Activated T-cell treated with anti-CD3 and anti-CD28 coated beads for 4 hours (primary cell): ENCODE measurements at places on chromosomes 13 and 19.

- DNase-seq: no peak
These were observed 19.2 kb upstream of the AKT2 start for GRCh38 chr19:40304306-40304705.

DNA sequence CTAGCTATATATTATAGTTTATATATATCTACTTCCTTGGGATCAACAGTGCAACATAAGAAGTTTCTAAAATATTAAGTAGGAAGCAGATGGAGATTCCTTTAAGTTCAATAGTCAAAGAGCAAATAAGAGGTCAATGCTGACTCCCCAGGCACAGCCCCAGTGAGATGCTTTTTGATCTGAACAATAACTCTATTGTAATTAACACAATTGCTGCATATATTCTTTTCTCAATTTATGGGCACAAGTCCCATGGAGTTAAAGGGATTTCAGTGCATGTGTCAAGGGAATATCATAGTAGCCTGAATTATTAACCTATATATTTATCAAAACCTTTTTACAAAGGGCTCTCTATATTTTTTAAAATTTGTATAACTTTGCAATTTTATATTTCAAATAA lies 180.8 kb downstream of the SPRY2 start:
- DNase-seq: no peak

- no peak for DNase-seq
These were observed 5.1 kb upstream of the DNM2 start for GRCh38 chr19:10712754-10713153.

- no peak for DNase-seq
These were observed 275.3 kb downstream of the KCTD12 start for GRCh38 chr13:76610819-76611415.

- no peak for DNase-seq
These were observed 941 bp upstream of the SIAH3 start for GRCh38 chr13:45852494-45852893.

DNA sequence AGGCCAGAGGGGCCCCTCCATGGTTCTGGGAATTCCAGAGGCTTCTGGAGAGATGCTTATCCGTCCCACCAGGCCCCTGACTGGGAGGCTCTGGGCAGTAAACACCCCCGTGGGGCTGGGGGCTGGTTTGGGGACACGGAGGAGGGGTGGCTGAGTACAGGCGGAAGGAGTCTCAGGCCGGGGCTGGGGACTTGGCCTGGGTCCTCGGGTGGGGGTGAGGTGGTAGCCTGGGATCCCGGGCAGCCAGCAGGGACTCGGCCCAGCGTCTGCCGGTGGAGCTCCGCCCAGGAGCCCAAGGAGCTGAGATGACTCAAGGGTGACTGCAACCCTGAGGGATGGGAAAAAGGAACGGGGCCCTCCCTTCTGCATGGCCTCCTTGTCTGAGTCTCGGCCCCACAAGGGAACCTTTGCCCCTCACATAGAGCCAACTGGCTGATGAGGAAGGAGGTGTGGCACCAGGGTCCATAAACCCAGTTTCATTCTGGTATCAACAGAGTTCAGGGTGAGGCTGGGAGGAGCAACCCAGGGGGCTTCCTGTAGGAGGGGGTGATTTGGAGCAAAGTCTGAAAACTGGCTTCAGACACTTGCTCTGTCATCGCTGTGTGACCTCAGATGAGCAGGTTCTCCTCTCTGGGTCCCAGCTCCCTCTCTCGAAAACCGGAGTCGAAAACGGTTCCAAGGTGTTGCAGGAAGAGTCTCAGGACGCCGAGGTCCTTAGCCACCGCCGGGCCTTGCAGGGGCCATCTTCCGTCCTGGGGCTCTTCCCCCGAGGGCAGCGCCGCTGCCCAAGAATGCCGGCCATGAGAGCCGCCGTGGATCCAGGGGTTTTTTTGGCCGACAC lies 809 bp downstream of the MISP start:
- no peak for DNase-seq
